A549 treated with RU486 at 1 μM for 4 hours (cell line): ENCODE measurements at places on chromosomes 11 and 22. TPM values are rescaled to one million over a fixed set of nuclear protein-coding genes. Genes with fewer than 3 reads are reported as not detected.

The POTEH gene
- not detected in 5 replicates for total RNA-seq

The LRRN4CL gene
- 0.07 to 0.13 TPM (median 0.13 TPM) in 3 of 5 replicates, not detected in the others for total RNA-seq

The MEI1 gene
- 0.08 TPM in 1 of 5 replicates, not detected in the others for total RNA-seq

The GRIA4 gene
- total RNA-seq = not detected in 5 replicates

The OVOL1 gene
- total RNA-seq = 0.06 to 0.10 TPM (median 0.07 TPM) in 3 of 5 replicates, not detected in the others
